ENCODE measurements at places on chromosomes 5 and 9.

- no peak for DNase-seq
Measured at GRCh38 chr9:77616191-77616590, 31.9 kb downstream of the GNA14 start.

GRCh38 chr5:111386832-111387162 lies 125.5 kb downstream of the STARD4 start:
- peak; percentile 25 for DNase-seq

- no peak for DNase-seq
Measured at GRCh38 chr5:128491291-128491690, 46.8 kb downstream of the FBN2 start.

DNA sequence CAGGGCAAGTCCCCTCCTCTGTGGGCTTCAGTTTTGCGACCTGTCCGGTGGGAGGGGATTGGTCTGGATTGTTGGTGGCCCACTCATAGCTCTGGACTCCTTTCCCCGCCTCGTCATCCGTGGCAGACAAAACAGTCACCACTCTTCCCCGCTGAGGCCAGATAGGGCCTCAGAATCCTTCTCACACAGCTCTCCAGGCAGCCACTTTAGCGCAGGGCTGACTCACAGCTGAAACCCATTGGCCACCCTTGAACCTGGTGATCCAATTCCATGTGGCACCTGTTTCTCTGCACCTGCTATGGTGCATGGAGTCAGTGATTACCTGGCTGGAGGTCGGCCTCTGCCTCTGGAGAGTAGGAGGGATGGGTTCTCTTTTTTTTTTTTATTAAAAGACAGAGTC lies 15.8 kb upstream of the CACFD1 start:
- no peak for DNase-seq

- DNase-seq, result no peak
Measured at GRCh38 chr9:95217936-95218335, 99.6 kb downstream of the FANCC start.

GRCh38 chr5:61641748-61642565 lies 309.9 kb downstream of the ZSWIM6 start:
- no peak for DNase-seq

- no peak for DNase-seq
Measured at GRCh38 chr5:69525490-69525889, 32.9 kb downstream of the OCLN start.

GRCh38 chr9:128293091-128293490 lies 17.0 kb downstream of the SWI5 start:
- DNase-seq, result no peak

DNA sequence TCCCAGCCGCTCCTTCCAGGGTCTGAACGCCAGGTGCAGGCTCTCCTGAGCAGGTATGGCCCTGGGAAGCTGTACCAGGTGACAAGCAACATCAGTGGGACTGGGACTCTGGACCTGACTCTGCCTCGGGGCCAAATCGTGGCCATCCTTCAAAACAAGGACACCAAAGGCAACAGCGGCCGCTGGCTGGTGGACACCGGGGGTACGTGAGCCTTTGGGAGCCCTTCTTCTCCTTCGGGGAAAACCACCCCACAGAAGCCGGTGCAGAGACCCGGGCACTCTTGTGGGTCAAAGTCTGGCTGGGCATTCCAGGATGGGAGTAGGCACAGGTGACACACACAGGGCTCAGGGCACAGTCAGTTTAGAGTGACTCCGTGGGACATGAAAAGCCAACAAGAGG lies 45.8 kb downstream of the ARHGEF37 start:
- DNase-seq, result no peak

DNA sequence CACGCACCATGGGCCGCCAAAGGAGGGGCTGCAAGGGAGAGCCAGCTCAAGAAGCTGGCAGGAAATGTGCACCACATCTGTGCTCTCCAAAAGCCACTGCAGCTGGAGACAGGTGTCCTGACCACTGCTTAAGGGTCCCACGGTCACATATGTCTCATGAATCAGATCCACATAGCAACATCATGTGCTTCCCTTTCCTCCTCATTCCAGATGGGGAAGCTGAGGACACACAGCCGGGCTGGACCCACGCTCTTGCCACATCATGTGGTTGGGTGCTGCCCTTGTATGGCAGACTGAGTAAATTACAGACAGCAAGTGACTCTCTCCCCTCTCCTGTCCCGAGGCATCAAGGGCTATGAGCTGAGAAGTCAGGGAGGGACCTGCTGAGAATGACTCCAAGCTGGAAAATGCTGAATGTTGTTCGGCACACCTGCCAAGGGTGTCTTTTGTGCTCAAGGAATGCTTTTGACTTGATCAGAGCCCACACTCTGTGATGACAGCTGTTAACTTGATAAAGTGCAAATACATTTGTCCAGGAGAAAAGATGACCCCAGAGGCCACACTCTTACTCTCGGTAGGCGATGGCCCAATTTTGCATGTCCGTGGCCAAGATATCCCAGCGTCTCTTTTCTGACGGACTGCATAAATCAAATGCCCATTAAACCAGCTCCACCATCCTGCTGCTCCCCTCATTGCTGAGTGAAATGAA lies 58.2 kb downstream of the NSUN2 start:
- no peak for DNase-seq

DNA sequence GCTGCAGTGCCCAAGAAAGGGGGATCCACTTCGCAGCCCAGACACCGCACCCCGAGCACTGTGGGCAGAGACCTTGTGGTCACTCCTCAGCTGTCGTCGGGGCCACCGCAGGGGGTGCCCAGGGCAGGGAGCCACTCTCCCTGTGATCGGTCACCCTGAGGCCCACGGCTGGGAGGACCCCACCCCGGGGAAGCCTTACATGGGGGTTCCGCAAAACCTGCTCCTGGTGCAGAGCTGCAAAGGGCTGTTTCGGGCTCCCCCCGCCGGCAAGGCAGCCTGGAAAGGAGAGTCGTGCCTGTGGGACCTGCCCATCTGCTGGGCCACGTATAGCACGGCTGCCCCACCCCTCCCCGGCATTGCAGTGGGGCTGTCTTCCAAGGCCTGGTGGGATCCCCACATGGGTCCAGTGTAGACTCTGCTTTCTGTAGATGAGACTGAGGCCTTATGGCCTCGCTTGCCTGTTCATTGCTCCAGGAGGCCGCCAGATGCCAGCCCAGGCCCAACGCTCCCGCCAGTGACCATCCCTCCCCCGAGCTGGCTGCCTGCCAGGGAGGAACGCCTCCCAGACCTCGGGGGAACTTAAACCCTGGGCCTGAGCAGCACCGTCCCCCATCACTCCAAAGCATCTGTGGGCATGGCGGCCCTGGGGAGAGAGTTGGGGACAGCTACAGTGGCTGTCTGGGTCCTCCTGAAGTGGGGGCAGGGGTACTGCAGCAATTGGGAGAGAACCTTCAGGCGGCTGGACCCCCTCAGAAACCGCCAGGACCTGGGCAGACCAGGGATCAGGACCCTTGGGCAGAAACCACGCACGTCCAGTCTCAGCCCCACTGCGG lies 1.6 kb upstream of the DNLZ start:
- DNase-seq, result no peak

GRCh38 chr9:6782981-6783380 lies 25.2 kb downstream of the KDM4C start:
- no peak for DNase-seq

- DNase-seq, result no peak
Measured at GRCh38 chr5:105150323-105150722, 1587.7 kb upstream of the NUDT12 start.

DNA sequence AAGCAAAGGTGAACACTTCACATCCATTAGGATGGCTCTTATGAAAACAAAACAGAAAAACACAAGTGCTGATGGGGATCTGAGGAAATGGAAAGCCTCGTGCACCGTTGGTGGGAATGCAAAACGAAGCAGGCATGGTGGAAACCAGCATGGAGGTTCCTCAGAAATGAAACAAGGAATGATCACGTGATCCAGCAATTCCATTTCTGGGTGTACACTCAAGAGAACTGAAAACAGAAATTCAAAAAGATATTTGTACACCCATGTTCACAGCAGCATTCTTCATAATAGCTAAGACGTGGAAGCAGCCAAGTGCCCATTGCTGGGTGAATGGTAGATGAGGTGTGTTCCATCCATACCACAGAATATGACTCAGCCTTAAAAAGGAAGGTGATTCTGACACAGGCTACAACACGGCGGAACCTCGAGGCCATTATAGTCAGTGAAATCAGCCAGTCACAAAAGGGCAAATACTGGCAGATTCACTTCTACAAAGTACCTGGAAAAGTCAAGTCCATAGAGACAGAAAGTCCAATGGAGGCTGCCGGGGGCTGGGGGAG lies 87.2 kb upstream of the RAPGEF1 start:
- DNase-seq, result no peak

DNA sequence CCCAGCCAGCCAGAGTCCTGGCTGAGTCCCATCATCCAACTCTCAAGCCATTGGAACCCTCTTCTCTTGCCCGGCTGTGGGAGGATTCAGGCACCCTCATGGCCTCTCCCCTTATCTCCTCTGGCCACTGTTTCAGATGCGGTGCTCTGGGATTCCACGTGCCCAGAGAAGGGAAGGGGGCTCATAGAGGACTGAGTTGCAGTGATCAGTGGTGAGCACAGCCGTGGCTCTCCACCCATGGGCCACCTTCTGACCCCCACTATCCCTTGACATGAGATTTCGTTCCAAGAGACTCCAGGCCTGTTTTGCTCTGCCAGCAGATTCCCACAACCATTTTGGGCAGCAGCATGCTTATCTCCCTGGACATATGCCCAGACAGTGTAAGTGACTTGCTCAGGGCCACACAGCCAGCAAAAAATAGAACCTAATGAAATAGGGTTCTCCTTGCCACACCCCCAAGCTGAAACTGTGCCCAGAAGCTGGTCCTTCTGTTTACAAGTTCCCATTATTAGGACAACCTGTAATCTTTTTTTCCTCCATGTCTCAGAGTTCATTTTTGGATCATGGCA lies 2.7 kb downstream of the GPX3 start:
- DNase-seq, result no peak

GRCh38 chr5:28374492-28374967 lies 1336.1 kb upstream of the CDH9 start:
- no peak for DNase-seq

DNA sequence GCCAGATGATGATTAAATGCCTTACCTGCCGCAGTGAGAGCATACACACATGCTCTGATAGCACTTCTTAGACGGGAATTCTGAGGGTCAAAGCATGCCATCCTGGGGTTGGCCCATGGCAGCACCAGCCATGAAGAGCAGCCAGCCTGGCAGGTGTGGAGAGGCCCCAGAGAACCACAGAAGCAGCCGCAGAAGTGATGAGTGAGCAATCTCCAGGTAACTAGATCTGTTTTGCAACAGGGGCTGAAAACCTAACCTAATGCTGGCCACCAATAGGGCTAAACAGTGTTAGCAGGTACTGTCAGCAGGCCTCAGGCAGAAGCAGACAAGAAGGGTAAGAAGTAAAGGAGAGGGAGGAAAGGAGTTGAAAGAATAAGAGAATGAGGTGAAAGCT lies 33.5 kb upstream of the HOMER1 start:
- no peak for DNase-seq

- DNase-seq, result no peak
Measured at GRCh38 chr5:173633304-173633703, 16.9 kb upstream of the BOD1 start.

DNA sequence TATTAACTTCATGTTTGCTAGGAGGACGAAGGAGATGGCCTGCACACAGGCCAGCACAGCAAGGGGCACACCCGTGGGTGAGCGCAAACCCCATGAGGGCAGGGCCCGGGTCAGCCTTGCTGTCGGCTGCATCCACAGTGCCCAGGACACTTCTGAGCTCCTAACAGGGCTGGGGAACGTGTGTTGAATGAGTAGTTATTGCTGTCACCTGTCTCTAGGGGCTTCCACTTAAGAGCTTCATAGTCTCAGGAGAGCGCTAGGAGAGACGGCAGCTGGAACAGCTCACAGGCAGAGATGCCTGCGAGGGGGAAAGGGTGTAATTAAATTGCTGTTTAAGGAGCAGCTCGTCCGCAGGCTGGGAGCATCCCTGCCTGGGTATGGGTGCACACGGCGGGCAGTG lies 91.4 kb upstream of the NEURL1B start:
- no peak for DNase-seq

DNA sequence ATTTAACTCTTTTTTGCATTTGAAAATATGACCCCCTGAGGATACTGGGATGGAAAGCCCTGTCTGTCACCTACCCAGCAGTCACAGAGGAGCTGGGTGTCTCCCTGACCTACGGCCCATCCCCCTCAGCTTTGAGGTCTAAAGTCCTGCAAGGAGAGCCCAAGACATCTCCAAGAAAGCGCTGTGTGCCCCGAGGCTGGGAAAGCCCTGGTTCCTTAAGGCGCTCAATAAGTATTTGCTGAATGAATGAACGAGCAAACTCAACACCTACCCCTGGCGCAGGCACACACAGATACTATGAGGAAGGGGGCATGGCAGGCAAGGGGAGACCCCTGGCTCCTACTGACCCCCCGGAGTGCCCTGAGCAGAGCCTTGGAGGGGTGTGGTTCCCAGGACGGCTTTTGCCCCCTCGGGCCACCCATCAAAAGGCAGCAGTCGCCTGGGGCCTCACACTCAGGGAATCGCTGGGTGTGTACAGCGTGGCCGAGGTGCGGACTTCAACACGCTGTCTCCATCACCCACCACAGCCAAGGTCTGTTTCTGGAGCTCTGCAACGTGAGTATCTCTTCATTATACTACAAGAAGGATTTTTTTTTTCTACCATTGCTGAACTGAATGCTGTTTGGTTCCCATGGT lies 211.6 kb downstream of the ERCC6L2 start:
- no peak for DNase-seq

- DNase-seq, result no peak
Measured at GRCh38 chr9:97470076-97470475, 31.4 kb upstream of the TMOD1 start.

DNA sequence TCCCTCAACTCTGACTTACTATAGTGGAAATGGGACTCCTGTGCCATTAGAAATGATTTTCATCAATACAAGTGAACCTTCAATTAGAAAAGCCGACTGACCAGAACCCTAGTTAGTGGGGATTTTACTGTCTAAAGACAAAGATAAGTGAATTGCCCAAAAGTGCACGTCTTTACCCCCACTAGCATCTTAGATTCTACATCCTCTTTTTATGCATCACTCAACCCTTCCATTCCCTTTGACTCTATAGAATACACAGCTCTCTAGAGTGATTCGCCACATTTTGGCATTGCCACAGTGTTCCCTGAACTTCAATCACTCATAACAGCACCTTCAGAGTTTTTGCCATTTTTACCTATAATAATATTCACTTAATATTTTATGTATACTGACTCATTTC lies 226.6 kb downstream of the EBF1 start:
- no peak for DNase-seq
